Kidney epithelial cell (primary cell): ENCODE measurements at places on chromosomes 12 and 14. TPM values are rescaled to one million over a fixed set of nuclear protein-coding genes. Genes with fewer than 3 reads are reported as not detected.

GRCh38 chr12:1567852-1568251 is 26.5 kb downstream of the FBXL14 start:
- DNase-seq: no peak

DNA sequence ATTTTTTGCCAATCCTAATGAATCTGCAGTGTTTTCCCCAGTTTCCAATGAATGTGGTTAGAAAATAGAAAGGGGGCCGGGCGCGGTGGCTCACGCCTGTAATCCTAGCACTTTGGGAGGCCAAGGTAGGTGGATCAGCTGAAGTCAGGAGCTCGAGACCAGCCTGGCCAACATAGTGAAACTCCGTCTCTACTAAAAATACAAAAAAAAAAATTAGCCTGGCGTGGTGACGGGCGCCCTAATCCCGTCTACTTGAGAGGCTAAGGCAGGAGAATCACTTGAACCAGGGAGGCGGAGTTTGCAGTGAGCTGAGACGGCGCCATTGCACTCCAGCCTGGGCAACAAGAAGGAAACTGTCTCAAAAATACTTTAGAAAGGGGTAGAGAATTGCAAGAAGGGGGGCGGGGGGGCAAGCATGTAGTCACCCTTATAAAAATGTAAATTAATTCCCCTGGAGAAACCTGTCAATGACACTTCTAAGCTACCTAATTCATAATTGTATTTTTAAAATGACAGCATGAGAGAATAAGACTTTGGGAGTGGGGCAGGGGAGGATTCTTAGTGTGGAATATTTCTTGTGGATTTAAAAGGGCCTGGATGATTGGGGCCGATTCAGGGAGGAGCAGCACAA is 1.7 kb downstream of the KLHDC2 start:
- DNase-seq: no peak

DNA sequence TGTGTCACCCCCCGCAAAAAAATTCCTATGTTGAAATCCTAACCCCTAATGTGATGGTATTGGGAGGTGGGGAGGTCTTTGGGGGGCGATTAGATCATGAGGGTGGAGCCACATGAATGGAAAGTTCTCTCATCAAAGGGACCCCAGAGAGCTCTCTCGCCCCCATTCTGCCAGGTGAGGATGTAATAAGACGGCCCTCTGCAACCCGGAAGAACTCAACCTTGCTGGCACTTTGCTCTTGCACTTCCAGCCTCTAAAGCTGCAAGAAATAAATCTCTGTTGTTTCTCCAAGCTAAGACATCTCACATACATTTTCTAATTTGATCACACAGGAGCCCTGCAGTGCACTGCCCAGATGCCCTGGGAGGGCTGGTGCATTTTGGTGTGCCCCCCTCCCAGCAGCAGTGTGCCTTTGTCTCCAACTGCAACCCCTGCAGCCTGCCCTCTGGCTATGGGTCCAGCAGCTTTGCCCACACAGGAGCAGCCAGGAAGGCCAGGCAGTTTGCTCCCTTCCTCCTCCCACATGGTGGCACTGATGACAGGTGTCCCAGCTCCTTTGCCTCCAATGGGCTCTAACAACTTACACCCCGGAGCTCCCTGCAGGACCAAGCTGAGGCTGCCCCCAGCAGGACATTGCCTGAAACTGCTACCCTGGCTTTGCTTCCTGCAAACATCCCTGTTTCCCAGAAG is 59.3 kb downstream of the C14orf132 start:
- no peak for DNase-seq

- DNase-seq: no peak
Observed at GRCh38 chr14:101071493-101071906, 168.0 kb upstream of the RTL1 start.

- DNase-seq: no peak
Observed at GRCh38 chr12:92290350-92290695, 144.7 kb upstream of the BTG1 start.

DNA sequence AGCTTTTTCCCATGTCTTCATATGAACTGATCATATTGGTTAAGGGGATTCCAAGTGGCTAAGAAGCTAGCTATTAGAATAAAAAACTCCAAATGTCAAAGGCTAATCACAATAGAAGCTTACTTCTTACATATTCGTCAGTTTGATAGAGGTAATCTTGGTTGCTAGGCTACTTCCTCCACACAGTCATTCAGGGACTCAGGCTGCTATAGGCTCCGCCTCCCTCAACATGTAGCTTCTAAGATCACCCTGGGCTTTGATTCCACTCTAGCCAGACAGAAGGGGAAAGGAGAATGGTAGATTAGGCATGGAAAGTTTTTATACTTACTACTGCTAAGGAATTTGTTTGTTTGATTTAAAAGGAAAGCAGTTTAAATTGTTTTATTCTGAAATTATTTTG is 207.9 kb downstream of the EFCAB11 start:
- DNase-seq: no peak

DNA sequence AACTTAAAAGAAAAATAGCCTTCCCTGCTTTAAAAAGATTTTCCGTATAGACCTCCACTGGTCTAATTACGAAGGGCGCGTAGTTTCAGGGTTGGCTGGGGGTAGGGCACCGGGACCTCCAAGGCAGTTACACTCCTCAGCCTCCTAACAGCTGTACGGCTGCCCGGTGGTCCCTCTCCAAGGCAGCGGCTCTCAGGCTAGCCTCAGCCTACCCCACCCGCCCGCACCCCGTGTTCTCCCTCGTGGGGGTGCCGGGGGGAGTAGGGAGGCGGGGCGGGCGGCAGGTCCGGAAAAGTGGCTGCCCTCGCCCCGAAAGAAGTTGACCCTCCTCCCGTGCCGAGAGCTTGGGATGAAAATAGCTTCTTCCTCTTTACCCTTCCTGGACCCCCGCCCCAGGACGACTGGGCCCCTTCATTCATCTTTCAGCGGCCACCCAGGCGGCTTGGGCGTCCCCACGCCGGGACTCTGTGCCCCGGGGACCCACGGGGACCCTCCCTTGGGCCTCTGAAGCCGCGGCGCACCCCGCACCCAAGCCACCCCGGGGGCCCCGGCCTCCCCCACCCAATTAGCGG is 991 bp upstream of the RCOR1 start:
- no peak for DNase-seq

DNA sequence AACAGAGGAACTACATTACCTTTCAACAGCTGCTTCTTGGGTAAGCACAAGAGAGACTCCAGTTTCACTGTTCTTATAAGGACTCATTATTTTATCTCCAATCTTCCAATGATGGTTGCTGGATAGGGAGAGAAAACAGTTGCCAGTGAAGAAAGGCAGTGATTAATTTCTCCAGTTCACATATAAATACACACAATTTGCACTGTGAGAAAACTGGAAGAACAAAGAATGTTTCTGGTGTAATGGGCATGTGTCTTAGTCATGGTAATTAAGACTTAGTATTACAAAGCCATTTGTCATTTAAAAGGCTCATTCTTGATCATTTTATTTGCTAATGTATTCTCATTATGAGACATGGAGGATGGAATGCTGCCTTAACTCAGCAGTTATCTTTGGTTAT is 78.0 kb upstream of the FAR2 start:
- DNase-seq: no peak

DNA sequence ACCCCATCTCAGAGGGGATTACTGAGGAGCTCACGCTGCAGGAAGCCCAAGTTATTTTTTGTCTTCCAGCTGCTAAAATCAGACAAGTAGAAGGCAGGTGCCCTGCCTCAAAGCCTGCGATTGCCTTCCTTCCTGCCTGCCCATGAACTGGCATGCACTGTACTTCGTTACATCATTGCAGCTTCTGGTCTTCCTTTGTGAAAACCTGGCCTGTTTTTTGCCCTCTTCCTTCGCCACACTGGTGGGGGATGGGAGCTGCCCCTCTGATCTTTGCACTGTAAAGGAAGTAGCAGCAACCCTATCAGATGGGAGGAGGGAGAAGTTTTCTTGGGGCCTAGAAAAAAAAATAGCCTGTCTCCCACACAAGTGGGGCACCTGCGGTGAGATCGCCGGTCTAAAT is 1098.7 kb downstream of the BCL11B start:
- DNase-seq: no peak

GRCh38 chr14:39268393-39268792 is 34.7 kb downstream of the MIA2 start:
- no peak for DNase-seq

DNA sequence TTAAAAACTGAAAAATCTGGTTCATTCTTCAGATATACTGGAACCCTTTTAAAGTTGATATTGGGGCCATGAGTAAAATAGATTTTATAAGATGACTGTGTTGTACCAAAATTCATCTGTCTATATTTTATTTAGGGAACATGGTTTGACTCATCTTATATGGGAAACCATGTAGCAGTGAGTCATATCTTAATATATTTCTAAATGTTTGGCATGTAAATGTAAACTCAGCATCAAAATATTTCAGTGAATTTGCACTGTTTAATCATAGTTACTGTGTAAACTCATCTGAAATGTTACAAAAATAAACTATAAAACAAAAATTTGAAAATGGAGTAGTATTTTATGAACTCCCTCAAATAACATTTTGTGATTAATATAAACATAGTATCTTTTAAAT is 14.2 kb downstream of the PTGER2 start:
- no peak for DNase-seq

DNA sequence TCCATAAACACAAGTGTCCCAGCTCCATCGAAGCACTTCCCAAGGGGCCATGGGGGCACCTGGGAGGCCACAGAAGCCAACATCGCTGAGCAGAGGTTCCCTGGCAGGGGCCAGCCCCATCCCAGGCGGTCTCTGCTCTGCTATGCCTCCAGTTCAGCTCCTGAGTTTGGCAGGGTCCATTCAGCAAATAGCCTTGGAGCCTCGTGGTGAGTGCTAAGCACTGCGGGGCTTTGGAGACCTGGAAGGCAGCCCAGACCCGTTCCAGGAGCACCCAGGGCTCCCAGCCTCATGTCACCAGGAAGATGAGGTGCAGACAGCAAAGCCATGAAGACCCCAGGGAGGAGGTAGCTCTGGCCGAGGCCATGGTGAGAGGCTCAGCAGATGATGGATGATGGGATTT is 109.5 kb downstream of the LGMN start:
- DNase-seq: no peak

DNA sequence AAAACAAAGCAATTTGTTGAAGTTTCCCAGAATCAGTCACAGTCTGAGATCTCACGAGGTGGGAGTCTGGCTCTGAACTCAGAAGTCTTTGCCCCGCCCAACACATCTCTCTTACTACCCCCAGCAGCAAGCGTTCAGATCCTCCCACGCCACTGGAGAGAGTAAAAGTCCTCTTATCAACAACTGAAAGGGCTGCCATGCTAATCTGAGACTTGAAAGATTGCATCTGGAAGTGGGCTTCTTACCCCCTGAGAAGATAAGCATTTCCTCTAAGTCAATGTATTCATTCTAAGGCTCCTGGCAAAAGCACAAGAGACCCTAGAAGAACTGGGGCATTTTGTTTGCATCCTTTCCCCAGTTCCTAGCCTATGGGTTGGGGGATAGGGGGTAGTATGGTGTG is 34.1 kb upstream of the STON2 start:
- no peak for DNase-seq

- DNase-seq: no peak
Observed at GRCh38 chr14:77086017-77086727, 11.9 kb upstream of the CIPC start.

DNA sequence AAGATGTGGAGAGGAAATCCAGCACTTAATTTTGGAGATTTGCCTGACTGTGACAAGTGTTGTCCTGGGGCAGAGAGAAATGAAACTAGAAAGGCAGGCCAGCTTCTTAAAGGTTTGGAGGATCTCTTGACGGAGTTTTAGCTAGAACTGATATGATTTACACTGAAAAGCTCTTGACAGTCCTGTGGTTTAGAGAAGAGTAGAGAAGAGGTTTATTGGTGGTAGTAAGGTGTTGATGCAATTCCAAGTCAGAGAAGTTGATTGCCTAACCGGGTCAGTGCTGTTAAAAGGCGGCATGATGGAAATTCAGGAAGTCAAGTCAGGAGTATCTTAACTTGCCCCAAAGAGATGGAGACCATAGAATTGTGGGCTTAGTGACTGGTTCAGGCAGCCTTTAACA is 89.0 kb upstream of the TRAF3 start:
- DNase-seq: no peak

- DNase-seq: no peak
Observed at GRCh38 chr12:20248646-20249045, 119.7 kb upstream of the PDE3A start.

DNA sequence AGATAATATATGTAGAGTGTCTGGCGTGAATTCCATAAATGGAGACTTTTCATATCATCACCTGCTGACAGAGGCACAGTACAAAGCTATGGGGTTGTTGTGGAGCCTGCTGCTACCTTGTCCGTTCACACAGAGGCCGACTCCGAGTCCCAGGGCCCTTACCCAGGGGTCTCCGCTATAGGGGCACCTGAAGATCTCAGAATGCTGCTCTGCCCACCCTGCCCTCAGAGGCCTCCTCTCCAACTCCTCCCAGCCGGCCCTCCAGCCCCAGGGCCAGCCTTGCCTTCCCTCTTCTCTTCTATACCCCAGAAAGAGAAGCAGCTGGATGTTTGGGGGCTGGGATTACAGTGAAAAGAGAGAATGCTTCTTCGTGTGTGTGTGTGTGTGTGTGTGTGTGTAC is 21.3 kb downstream of the NCKAP5L start:
- DNase-seq: no peak

- no peak for DNase-seq
Observed at GRCh38 chr12:119683413-119683812, 15.5 kb downstream of the PRKAB1 start.

DNA sequence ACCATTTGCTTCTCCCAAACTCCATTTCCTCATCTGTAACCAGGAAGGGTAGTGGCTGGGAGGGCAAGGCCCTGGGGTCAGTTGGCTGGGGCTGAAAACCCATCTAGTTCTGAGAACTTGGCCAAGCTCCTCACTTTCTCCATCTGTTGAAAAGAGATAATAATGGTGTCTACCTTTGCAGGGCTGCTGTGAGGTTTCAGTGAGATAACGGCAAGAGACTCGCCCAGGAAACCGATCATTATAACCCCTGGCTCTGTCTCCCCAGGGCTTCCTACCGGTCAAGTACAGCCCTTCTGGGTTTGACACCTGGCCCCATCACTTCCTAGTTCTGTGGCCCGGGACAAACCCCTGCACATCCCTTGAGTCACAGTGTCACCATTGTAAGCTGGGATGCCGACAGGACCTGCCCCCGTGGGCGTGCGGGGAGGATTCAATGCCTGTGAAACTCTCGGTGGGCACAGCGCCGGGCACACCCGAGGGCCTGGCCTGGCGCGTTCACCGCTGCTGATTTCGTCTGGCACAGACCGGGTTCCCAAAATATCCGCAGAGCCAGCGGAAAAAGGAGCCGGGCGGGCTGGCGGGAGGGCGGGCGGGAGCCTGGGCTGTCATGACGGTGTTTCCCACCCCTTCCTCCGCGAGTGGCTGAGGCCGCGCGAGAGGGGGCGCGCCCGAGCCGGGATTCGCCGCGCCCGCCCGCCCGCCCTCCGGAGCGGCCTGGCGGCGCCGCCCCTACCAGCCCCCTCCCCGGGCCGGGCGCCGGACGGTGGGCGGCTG is 4.4 kb downstream of the KMT5A start:
- no peak for DNase-seq

CCND2 gene
- 88.3 and 91.0 TPM in 2 replicates for total RNA-seq

HCFC2 gene
- total RNA-seq: 4.6 and 7.4 TPM in 2 replicates

TGM1 gene
- 3.1 and 12.3 TPM in 2 replicates for total RNA-seq

CEBPE gene
- total RNA-seq: not detected in 2 replicates

ACSM4 gene
- not detected in 2 replicates for total RNA-seq

ZDHHC22 gene
- 0.21 TPM in 1 of 2 replicates, not detected in the other for total RNA-seq

SPX gene
- total RNA-seq: 7.5 and 9.4 TPM in 2 replicates

TXNRD1 gene
- 78.7 and 100 TPM in 2 replicates for total RNA-seq

KLRF1 gene
- total RNA-seq: 0.17 TPM in 1 of 2 replicates, not detected in the other
